Osteoblast (primary cell): ENCODE measurements at places on chromosomes 16 and 17. TPM values are rescaled to one million over a fixed set of nuclear protein-coding genes. Genes with fewer than 3 reads are reported as not detected.
A peak's percentile ranks its signal among the peaks of the same experiment; 100 is the strongest.

- peaks cover 19% of the 10 kb centered on the region for H3K4me1 ChIP-seq
- peaks cover 19% of the 10 kb centered on the region for H3K27me3 ChIP-seq
- H3K4me3 ChIP-seq, result no peak overlapping the region
- H3K36me3 ChIP-seq, result no peaks in the 10 kb centered on the region
- peak; percentile 94 for DNase-seq
- no peak overlapping the region for H3K27ac ChIP-seq
Measured at GRCh38 chr16:67395458-67396158, 2.3 kb upstream of the TPPP3 start.

Gene CLEC3A
- total RNA-seq, result not detected in 2 replicates

DNA sequence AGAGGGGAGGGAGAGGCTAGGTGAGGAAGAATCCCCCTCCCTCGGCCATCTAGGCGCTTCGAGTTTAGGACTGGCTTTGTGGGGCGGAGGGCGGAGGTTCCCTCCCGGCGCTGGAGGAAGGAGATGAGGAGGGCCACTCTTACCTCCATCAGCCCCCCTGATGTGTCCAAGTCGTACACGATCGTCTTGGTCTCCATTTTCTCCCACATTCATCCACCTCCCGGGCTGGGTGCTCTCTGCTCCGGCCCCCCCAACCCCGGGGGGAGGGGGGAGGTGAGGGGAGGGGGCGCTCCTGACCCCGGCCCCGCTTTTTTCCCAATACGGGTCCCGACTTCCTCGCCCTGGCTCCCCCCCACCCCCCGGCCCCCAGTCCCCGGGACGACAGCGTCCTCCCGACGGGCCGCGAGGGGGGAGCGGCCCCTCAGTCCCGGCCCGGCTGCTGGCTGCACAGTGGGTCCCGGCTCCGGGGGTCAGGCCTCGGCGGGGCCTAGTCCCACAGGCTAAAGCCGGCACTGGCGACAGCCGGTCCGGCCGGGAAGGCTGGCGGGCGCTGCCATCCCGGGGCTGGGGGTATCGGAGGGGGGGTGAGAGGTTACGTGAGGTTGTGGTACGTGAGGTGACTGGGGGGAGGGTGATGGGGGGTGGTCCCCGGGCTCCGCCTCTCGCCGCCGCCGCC lies 428 bp downstream of the PHF12 start:
- no peaks in the 10 kb centered on the region for H3K27me3 ChIP-seq
- DNase-seq, result no peak
- H3K36me3 ChIP-seq, result no peaks in the 10 kb centered on the region

- no peak for DNase-seq
- H3K36me3 ChIP-seq, result no peaks in the 10 kb centered on the region
- no peaks in the 10 kb centered on the region for H3K27me3 ChIP-seq
- no peaks in the 10 kb centered on the region for H3K4me1 ChIP-seq
- H3K4me3 ChIP-seq, result no peak overlapping the region
Measured at GRCh38 chr16:51049678-51050376, 101.2 kb downstream of the SALL1 start.

Gene CA10
- not detected in 2 replicates for total RNA-seq

Gene TNFSF13
- total RNA-seq, result 0.59 and 1.1 TPM in 2 replicates

DNA sequence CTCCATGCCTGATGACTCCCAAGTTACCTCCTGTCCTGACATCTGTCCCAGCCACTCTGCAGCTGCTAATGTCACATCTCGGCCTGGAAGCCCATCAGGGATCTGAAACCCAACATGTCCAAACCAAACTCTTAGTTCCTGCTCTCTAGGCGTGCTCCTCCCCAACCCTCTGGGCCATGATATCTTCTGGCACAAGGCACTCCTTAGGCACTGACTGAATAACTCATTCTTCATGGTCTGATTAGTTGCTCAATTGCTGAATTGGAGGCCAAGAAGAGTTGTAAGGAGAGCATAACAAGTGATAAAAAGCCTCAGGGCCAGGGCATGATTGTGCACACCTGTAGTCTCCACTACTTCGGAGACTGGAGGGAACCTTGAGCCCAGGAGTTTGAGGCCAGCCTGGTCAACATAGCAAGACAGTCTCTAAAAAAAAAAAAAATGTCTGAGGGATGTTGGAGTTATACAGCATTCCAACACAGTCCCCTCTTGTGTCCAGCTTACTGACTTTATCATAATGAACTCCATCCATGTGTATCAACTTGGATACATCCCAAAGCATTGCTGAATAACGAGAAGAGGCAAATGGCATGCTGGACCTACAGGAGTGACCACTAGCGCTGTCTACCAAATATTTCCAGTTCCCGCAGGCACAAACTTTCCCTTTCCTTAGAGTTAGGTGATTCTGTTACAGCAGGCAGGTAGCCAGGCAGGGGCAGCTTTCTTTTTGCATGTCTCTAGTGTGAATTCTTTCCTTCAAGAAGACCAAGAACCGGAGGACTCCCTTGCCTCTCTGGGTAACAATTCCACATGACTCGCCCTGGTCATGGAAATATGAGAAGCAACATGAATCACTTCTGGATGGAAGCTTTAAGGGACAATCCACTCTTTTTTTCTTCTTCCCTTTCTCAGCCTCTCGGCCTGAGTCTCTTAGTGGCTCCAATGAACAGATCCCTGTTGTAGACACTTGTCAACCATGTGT lies 18.1 kb upstream of the SHCBP1 start:
- H3K27ac ChIP-seq, result no peak overlapping the region
- no peaks in the 10 kb centered on the region for H3K36me3 ChIP-seq
- H3K4me1 ChIP-seq, result peaks cover 4% of the 10 kb centered on the region
- DNase-seq, result peak; percentile 52

- peaks cover 4% of the 10 kb centered on the region for H3K27me3 ChIP-seq
- H3K4me1 ChIP-seq, result peaks cover 2% of the 10 kb centered on the region
- H3K4me3 ChIP-seq, result no peak overlapping the region
- H3K36me3 ChIP-seq, result no peaks in the 10 kb centered on the region
- peak; percentile 98 for DNase-seq
- H3K27ac ChIP-seq, result no peak overlapping the region
Measured at GRCh38 chr17:3683054-3683511, 12.9 kb downstream of the P2RX5 start.

GRCh38 chr16:84421081-84421937 lies 53.0 kb downstream of the ATP2C2 start:
- no peak overlapping the region for H3K4me3 ChIP-seq
- no peaks in the 10 kb centered on the region for H3K36me3 ChIP-seq
- DNase-seq, result no peak
- H3K27me3 ChIP-seq, result peaks cover 14% of the 10 kb centered on the region
- H3K4me1 ChIP-seq, result no peaks in the 10 kb centered on the region

DNA sequence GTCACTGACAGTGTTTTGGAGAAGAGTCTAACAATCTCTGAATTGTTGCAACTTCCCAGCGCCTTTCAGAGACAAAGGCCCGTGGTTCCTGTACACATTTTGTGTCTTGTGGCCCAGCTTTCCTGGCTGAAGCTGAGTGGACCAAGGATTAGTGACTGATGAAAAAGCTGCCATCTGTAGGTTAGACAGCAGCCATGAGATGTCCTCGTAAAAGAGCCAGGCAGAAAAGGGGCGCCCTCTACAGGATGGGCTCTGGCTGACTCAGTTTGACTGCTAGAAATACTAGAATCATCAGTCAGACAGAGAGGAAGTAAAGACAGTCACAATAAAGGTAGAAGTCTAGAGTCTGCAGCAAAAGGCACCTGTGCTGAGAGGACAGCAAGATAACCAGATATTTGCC lies 26.5 kb upstream of the NF1 start:
- H3K36me3 ChIP-seq, result no peaks in the 10 kb centered on the region
- H3K27me3 ChIP-seq, result no peaks in the 10 kb centered on the region
- no peak overlapping the region for H3K4me3 ChIP-seq
- DNase-seq, result no peak

Gene PGS1
- 34.4 and 39.5 TPM in 2 replicates for total RNA-seq

GRCh38 chr17:50181591-50182560 lies 16.1 kb downstream of the SGCA start:
- H3K4me1 ChIP-seq, result peaks cover 32% of the 10 kb centered on the region
- H3K36me3 ChIP-seq, result peaks cover 40% of the 10 kb centered on the region
- no peak for DNase-seq
- peak overlapping the region; percentile 97 for H3K27ac ChIP-seq

DNA sequence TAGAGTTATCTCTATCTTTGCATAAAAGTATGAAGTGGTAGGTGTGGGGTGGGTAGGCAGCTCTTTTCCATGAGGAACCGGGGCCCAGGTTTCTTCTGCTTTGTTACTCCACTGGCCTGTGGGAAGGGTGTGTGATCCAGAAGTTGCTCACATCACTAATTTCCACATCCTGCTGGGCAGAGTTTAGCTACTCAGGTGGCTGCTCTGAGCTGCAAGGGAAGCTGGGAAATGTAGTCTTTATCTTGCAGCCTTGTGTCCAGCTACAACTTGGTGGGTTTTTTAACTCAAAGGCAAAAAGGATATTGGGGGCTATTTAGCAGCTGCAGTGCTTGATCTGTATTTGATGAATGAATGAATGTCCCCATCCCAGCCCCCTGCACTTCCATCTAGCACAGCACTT lies 335.3 kb downstream of the SNX29 start:
- no peaks in the 10 kb centered on the region for H3K27me3 ChIP-seq
- H3K36me3 ChIP-seq, result no peaks in the 10 kb centered on the region
- H3K4me3 ChIP-seq, result no peak overlapping the region
- no peaks in the 10 kb centered on the region for H3K4me1 ChIP-seq
- H3K27ac ChIP-seq, result no peak overlapping the region

DNA sequence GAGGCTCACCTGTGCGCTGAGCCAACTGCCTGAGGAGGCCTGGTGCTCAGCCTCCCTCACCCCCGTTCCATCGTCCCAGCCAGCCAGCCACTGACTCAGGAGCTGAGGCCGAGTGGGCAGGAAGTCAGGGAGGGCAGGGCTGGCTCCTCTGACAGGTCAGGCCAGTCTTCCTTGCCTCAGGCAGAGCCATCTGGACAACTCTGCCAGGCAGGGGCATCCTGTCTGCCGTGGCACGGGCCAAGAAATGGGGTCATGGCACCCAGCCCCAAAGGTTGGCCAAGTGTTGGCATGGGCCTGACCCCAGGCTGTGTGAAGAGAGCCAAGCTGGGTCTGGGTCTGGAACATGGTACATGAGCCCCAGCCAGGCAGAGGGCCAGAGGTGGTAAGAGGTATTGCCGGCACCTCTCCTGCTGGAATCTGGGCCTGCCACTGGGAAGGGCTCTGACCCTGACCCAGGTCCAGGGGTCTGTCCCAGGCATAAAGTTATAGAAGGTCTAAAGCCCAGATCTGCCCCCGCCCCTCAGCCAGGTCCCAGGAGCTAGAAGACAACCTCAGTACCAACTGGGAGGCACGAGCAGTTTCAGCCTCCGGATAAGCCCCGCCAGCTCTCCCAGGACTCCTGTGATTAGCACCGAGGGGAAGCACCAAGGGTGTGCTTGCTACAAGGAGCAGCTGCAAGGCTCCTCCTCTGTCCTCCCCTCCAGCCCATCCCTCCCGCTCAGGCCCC lies 2.5 kb upstream of the VASN start:
- peak; percentile 96 for DNase-seq
- H3K27me3 ChIP-seq, result no peaks in the 10 kb centered on the region
- H3K27ac ChIP-seq, result peak overlapping the region; percentile 7
- peaks cover 34% of the 10 kb centered on the region for H3K4me1 ChIP-seq
- H3K4me3 ChIP-seq, result no peak overlapping the region
- no peaks in the 10 kb centered on the region for H3K36me3 ChIP-seq

DNA sequence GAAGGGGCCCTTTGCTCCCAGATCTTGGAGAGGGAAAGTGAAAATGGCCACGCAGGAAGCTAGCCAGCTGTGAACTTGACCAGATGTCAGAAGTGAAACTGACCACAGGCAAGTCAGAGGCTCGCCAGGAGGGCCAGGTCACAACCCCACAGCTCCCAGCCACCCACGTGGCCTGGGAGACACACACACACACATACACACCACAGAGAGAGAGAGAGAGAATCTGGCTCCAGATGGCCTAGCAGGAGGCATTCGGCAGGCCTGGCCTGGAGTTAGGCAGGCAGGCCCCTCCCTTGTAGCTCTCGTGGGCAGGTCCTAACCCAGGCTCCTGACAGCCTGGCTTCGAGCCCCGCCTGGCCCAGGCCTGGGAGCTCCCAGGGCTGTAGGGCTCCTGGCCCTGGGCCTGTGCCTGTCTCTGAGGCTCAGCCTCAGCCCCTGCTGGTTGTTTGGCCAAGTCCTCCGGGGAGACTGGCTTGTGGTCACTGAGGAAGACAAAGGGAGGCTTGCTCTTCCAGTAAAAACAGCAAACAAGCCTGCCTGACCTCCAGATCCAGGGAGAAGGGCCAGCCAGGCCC lies 20.2 kb downstream of the NGFR start:
- H3K27me3 ChIP-seq, result peaks cover 13% of the 10 kb centered on the region
- peak; percentile 99 for DNase-seq
- peak overlapping the region; percentile 5 for H3K4me3 ChIP-seq

DNA sequence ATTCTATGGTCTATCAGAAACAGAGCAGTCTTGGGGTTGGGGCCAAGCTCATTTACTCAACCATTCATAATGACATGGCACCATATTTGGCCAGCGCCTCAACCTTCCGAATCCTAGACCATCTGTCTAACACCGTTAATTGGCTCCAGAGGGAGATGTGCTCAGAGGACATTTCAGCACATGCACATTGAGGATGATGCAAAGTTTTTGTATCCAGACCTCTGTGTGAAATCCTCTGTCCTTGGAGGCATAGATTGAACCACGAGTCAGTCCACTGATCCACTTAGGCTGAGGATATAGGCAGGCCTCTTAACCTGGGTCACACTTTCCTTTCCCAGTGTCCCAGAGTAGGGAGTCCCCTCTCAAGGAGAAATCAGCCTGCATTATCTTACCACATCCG lies 85.5 kb downstream of the SHISA6 start:
- no peak overlapping the region for H3K27ac ChIP-seq
- H3K36me3 ChIP-seq, result no peaks in the 10 kb centered on the region
- no peak overlapping the region for H3K4me3 ChIP-seq
- no peaks in the 10 kb centered on the region for H3K27me3 ChIP-seq
- DNase-seq, result no peak

DNA sequence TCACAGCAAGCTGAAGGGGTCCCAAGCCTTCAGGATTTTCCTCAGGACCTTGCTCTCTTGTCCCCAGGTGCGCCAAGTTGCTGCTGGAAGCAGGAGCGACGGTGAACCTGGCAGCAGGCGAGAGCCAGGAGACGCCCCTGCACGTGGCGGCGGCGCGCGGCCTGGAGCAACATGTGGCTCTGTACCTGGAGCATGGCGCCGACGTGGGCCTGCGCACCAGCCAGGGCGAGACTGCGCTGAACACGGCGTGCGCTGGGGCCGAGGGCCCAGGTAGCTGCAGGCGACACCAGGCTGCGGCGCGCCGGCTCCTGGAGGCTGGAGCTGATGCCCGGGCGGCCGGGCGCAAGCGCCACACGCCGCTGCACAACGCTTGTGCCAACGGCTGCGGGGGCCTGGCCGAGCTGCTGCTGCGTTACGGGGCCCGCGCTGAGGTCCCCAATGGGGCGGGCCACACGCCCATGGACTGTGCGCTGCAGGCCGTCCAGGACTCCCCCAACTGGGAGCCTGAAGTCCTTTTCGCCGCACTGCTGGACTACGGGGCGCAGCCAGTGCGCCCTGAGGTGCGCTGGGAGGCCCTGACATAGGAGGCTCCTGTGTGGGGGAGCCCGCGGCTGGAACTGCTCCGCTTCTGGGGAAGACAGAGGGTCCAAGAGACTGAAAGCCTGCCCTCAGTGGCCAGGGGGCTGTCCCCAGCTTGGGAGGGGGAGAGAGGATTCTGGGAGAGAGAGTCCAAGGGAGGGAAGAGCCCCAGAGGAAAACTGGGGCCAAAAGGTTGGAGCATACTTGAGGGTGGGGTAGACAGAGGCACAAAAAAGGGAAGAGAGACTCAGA lies 6.4 kb downstream of the ASB16 start:
- no peaks in the 10 kb centered on the region for H3K27me3 ChIP-seq
- peak; percentile 80 for DNase-seq
- H3K4me3 ChIP-seq, result no peak overlapping the region
- no peaks in the 10 kb centered on the region for H3K4me1 ChIP-seq
